ENCODE measurements at places on chromosomes 3 and 15.
A peak's percentile ranks its signal among the peaks of the same experiment; 100 is the strongest.

DNA sequence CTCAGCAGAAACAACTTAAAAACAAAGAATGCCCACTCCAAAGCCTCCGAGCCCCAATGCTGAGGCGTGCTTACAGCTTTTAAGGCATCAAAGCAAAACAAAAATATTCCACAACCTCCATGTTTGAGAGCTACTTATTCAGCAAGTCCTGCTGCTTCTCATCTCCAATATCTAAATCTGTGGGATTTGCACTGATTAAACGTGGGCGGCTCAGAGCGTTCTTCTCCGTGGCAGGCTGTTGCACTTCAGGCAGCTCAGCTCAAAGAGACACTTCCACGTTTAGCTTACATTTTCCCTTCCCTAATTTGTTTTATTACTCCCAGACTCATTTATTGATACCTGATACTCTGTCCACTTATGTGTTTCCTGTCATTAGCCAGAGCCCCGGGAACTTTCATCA, 282.6 kb upstream of the MCTP2 start:
- DNase-seq: no peak

GRCh38 chr3:187544326-187544725, 125.9 kb downstream of the SST start:
- DNase-seq: no peak

GRCh38 chr3:45236964-45237363, 10.9 kb upstream of the TMEM158 start:
- no peak for DNase-seq

GRCh38 chr3:139326131-139326530, 17.7 kb upstream of the MRPS22 start:
- no peak for DNase-seq

DNA sequence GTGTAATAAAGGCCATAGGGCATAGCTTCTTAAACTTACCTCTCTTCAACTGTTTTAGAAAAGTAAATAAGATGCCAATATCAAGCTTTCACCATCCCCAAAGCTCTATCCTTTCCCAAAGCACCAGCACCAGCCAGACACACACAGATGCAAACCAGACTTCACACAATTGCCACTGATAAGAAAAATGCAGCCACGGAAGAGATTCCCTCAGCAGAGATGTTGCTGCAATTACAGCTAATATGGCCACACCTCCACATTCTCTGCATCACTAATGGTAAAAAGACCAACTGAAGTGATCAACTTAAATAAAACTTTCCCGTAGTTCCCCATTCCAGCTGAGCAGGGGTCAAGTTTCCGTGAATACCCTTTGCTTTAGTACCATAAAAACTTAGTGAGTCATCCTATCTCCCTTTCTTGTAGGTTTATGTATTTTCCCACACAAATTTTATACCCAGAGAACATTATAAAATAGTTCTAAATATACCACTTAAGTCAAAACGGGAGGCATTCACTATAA, 64.4 kb downstream of the SLC9A9 start:
- DNase-seq: no peak

- peak; percentile 95 for DNase-seq
Measured at GRCh38 chr15:26082221-26083109, 219.3 kb upstream of the ATP10A start.

GRCh38 chr15:38514601-38515000, 50.0 kb downstream of the RASGRP1 start:
- no peak for DNase-seq

GRCh38 chr3:134432236-134432635, 53.5 kb downstream of the ANAPC13 start:
- DNase-seq: no peak

DNA sequence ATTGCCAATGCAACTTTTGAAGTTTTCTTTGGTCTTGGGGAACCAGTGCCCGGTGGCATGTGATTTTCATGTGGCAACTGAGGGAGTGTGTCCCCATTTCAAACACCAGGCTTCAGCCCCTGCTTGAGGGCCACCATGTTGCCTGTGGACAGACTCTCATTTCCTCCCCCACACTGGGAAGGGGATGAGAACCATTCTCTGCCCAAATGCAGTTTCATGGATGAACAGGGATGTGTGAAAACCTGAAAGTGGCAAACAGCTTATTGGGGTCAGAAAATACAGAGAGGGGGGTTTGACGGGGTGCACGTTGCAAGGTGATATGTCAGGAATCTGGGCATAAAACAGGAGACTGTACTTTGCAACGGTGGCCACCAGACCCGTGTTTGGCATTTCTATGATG, 6.3 kb downstream of the FAM107A start:
- no peak for DNase-seq

DNA sequence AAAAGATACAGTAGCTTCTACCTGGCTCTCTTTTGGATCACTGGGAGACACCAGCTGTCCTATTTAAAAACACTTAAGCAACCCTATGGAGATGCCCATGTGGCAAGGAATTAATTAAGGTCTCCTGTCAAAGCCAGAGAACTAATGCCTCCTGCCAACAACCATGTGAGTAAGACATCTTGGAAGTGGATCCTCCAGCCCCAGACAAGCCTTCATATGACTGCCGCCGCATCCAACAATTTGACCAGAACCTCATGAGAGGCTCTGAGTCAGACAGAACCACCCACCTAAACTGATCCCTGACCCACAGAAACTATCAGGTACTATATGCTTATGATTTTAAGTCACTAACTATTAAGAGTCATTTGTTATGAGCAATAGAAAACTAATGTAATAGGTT, 22.3 kb downstream of the IFT80 start:
- no peak for DNase-seq

DNA sequence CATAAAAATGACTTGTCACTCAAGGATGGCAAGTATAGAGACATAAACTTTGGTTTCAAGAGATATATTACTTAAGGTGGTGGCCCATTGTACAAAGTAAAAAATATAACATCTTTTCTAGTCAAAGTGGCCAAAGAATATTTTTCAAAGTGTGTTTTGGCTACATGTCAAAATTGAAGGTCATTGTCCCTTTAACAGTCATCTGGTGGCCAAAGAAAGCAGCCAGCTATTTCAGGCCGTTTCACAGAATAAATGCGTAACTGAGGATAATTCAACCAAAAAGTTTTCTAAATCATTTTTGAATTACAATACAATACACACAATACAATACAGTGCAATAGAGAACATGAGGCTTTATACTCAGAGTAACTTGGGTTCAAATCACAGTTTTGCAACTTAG, 4.2 kb upstream of the CDIN1 start:
- no peak for DNase-seq

GRCh38 chr3:66053550-66054094, 14.9 kb upstream of the MAGI1 start:
- no peak for DNase-seq

GRCh38 chr3:59326246-59327024, 276.6 kb upstream of the CFAP20DC start:
- DNase-seq: no peak

- no peak for DNase-seq
Measured at GRCh38 chr3:114660808-114661207, 367.0 kb downstream of the TIGIT start.

DNA sequence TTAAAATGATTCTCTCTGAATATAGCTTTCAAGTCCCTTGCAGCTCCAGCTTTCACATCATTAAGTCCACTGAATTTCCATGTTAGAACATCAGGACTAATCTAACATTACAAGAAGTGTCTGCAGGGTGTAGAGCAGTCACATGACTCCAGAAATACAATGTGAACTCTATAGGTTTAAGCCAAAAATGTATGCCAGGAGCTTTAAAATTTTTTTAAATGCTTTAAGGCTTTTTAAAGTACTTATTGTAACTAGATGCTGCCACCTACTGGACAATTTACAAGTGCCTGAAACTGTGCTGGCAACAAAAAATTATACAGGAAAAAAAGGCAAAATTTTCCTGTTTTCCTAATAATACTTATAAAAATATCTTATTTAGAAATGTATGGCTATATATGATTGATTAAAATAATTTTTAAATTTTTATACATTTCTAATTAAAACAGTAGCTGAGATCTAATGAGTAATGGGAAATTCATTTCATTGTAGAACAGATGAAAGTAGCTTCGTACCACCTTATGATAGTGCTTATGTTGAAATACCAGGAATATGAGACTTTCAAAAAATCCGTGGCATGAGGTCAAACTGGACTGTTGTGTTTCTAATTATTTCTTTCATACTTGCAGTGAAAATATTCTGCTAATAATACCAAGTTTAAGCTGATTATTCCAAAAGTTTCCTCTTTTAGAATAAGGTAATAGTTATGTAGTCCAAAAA, 25.7 kb downstream of the FSIP1 start:
- no peak for DNase-seq

- DNase-seq: no peak
Measured at GRCh38 chr3:157844800-157845565, 261.2 kb downstream of the SHOX2 start.

DNA sequence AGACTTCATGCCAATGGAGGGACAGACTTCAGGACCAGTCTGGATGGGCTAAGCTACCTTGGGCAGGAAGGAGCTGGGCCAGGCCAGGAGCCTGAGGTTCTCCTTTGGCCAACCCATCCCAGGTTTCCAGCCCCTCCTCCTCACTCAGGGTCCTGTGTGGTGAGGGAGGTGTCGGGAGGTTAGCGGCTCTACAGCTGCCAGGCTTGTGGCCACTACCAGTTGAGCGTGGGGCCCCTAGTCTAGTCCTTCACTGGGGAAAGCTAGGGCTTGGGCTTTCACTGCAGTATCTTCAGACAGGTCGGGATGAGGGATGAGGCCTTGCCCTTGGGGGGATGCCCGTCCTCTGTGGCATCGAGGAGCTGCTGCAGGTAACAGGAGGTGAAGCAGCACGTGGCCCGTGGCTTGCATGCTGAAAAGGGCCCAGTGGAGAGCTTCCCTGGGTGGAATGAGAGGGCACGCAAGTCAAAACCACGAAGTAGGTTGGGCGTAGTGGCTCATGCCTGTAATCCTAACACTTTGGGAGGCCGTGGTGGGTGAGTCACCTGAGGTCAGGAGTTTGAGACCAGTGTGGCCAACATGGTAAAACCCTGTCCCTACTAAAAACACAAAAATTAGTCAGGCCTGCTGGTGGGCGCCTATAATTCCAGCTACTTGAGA, 8.5 kb upstream of the FANCD2 start:
- peak; percentile 53 for DNase-seq

- DNase-seq: no peak
Measured at GRCh38 chr3:166522017-166522416, 684.8 kb upstream of the BCHE start.

- peak; percentile 29 for DNase-seq
Measured at GRCh38 chr3:15636028-15636709, 34.6 kb downstream of the BTD start.

DNA sequence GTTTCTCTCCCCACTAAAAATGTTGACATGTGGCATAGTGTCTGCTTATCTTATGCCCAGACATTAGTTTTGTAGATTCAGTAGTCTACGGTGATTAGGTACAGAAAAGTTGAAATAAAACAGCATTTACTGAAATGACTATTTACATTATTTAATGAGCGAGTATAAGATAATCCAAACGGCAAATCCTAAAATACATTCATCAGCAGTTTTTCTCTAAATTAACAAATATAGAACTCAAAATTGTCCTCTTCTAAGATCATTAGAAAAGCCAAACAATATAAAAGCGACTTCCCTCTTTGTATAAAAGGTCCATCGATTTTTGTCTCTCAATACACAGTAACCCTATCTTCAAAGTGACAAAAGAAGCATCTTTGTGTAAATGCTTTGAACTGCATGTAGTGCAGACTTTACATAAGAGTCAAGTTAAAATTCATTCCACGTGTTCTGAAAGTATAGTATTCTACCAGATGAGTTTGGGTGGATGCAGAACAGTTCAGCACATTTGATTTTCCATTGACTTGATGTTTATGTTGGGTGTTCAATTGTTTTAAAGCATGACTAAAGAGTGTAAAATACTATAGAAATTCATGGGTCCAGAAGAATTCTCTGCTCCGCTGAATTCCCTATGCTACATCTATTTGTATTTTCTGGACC, 480.8 kb upstream of the DPH6 start:
- no peak for DNase-seq

GRCh38 chr15:101004500-101004899, 85.3 kb downstream of the LRRK1 start:
- no peak for DNase-seq

DNA sequence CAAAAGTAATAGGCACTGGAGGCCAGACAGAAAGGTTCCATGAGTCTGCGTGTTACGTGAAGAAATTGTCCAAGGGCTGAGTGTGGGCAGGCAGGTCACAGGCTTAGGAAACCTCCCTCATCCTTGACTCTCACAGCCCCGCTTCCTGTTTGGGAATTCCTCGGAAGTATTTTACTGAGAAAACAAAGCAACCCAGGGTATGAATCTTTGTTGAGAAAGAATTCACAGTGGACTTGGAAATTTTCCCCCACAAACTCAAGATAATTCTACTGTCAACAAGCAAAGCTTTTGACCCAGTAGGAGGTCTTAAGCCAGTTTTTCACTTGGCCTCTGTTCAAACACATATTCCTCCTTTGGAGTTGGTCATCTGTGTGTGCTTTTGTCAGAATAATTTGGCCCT, 377.1 kb upstream of the TPM1 start:
- no peak for DNase-seq

DNA sequence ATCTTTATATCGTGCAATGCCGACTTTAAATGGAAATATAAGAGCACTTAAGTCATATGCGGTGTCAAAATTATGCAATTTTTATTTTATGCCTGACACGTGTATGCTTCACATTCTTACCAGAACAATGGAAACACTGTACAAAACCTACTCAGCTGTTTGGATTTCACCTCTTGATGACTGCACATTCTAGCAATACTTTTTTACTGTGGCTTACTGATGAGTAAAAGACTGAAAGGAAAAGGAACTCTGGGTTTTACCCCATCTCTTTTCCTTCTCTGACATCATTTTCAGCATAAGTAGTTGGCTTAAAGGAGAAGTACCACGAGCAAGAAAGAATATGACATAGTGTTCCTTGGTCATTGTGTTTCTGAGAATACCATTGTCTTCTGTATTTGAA, 142.8 kb downstream of the POLR2M start:
- no peak for DNase-seq

- DNase-seq: no peak
Measured at GRCh38 chr3:27556887-27557286, 72.7 kb upstream of the SLC4A7 start.

DNA sequence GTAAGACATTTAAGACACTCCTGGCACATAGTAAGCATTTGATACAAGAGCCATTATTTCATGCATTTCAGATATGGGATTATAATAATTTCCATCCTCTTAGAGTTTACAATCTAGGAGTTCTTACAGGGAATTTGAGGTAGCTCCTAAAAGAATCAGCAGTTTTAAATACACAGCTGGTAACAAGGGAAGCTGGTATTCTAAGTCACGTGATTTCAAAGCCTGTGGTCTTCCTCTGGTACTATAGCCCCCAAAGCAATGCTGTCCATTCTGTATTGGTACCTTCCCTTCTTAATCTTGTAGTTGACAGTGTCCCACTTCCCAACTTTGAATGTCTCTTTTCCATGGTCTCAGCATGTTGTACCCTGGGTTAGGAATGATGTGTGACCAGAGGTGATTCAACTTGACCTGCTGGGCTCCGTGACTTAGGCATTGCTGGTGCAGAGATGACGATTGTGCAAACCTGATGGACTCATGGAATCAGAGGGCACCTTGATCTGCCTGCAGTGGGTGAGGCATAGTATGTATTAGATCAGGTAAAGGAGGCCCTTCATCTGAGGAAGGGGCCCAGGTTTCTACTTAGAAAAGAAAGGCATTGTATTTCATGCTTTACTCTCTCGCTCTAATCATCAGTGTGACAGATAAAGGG, 122.9 kb downstream of the AKAP13 start:
- no peak for DNase-seq

Measured in activated naive CD4-positive, alpha-beta T cell treated with Interleukin-2 at 50 U/mL for 16 hours (primary cell).